ENCODE measurements at places on chromosomes 11 and 22.

DNA sequence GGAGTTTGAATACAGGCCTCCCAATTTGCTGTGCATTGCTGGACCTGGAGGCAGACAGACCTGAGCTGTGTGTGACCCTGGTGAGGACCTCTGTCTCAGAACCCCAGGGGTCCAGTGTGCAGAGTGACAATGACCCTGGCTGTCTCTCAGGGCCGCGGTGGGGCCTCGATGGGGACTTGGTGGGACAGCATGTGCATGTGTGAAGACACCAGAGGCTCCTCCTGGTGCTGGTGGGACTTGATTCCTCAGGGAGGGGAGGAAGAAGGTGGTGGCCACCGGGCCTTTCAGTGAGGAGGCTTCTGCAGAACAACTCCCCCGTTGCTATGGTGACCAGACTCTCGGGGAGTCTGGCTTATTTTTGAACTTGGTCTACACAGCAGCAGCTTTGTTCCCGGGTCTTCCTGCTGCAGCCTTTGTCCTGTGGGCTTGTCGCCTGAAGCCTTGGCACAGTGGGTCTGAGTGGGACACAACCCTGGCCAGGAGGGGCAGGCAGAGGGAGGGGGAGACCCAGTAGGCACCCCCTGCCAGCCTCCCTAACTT is 35.3 kb downstream of the MCM5 start:
- no peaks in the 10 kb centered on the region for H3K27me3 ChIP-seq
- no peak for DNase-seq
- H3K36me3 ChIP-seq: peaks cover 9% of the 10 kb centered on the region
- peaks cover 4% of the 10 kb centered on the region for H3K4me1 ChIP-seq
- no peak overlapping the region for H3K4me3 ChIP-seq

DNA sequence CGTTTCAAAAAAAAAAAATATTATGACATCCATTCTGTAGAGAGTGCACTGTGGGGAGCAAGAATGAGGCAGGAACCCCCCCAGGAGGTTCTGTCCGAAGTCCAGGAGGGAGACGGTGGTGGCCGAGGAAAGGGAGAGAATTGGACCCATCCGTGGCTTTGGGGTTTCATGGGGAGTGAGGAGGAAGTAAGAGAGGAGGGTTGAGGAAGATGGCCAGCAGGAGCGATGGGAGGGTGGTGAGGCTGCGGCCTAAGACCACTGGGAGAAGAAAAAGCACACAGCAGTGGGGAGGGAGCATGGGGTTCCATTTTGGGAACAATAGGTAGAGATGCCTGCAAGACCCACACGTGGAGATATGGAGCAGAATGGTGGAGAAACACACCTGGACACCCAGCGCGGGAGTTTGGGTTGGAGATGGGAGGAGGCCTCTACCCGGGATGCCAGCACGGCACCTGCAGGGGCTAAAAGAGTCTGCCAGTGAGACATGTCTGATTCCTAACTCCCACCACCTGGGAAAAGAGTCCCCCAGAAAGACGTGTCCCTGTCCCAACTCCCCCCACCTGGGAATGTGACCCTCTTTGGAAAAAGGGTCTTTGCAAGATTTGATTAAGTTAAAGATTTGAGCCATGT is 72.5 kb upstream of the SHANK2 start:
- H3K4me1 ChIP-seq: no peaks in the 10 kb centered on the region
- no peak overlapping the region for H3K4me3 ChIP-seq
- H3K27me3 ChIP-seq: no peaks in the 10 kb centered on the region

DNA sequence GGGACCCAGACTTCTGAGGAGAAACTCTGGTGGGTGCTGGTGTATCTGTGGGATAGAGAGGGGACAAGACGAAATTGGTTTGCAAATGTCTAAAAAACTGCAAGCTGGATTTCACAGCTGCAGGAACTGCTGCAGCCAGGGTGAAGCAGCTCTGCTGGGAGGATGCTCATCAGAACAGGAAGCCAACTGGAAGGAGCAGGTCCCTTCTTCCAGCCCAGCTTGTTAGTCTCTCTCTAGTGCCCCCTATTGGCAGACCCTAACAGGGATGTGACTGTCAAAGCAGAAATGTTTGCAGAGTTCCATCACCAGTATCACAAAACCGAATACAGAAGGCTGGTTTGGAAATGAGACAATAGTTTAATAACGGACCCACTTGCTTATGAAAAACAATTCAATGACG is 74.8 kb upstream of the SLC22A12 start:
- H3K36me3 ChIP-seq: no peaks in the 10 kb centered on the region
- no peak for DNase-seq
- no peak overlapping the region for H3K4me3 ChIP-seq
- no peaks in the 10 kb centered on the region for H3K4me1 ChIP-seq
- H3K27me3 ChIP-seq: no peaks in the 10 kb centered on the region

DNA sequence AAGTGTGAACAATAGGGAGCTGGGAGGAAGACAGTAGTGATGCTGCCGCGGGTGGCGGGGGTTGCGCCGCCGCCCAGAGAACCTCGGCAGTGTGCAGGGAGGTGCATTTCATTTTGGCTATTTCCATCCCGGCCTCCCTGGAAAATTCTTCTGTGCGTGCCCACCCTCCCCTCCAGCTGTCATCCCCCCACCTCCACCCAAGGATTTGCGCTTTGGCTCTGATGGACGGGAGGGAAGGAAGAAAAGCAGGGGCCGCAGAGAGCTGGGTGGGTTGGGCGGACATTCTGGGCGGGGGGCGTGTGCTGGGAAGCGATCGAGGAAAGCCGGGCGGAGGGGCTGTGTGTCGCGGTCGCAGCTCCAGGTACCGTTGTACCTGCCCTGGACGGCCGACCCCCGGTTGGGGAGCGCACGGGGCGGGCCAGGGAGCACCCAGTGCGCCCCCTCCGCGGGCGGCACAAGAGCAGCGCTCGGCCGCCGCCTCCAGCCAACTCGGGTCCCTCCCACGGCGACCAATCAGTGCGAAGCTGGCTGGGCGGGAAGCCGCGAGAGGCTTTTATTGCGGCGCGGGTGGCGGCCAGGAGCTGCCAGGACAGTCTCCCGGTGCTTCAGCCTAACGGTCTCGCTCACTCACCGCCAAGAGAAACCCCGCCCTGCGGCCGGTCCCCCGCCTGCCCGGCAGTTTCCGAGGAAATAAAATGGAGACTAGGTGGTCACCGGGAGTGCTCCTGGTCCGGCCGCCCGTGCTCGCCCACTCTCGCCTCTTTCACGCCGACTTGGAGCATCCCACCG is 1.6 kb downstream of the NCAM1 start:
- peaks cover 52% of the 10 kb centered on the region for H3K27me3 ChIP-seq
- no peak for DNase-seq
- no peak overlapping the region for H3K27ac ChIP-seq

DNA sequence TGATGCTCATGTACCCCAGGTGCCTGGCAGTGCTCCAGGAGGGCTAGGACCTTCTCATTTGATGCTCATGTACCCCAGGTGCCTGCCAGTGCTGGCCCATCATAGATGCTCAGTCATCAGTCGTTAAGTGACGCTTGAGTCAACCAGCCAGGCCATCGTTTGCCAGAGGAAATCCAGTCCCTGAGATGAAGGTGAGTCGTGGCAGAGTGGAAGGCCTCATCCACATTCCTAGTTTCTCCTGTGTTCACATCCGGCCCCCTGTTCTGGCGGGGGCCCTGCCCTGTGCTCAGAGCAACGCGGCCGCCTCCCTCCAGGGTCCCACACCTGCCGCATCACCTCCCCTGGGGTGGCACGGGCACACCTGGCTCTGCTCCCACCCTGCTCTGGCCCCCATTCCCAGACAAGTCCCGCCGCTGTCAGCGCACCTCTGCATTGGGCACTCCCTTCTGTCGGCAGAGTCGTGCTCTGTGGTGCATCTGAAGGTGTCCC is 279.9 kb downstream of the BRD1 start:
- H3K36me3 ChIP-seq: no peaks in the 10 kb centered on the region
- no peaks in the 10 kb centered on the region for H3K4me1 ChIP-seq
- H3K4me3 ChIP-seq: no peak overlapping the region
- H3K27ac ChIP-seq: no peak overlapping the region
- DNase-seq: peak; percentile 53
- H3K27me3 ChIP-seq: peaks cover 5% of the 10 kb centered on the region

DNA sequence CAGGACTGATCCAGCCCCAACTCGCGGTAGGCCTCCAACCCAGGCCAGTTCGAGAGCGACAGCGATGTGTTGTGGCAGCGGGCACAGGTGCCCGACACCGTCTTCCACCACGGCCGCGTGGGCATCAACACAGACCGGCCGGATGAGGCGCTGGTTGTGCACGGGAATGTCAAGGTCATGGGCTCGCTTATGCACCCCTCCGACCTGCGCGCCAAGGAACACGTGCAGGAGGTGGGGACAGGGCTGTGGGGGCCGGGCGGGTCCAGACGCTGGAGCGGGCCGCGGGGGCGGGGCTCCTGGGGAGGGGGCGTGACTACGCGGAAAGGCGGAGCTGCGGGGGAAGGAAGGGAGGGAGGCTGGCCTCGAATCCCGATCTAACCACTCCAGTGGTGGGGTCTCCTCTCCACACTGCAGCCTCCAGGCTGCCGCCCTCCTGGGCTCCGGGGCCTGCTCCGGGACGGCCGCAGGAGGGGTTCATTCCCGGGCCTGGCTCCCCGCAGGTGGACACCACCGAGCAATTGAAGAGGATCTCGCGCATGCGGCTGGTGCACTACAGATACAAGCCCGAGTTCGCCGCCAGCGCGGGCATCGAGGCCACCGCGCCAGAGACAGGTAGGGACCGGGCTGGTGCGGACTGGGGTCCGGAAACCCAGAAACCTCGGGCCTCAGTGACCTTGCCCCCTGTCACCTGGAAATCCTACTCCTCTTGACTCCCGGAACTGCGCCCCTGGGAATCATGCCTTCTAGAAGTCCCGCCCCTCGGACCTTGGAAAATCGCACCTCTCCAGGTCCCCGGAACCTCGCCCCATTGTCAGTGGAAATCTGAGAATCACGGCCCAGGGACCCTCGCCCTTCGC is 14.9 kb downstream of the TMEM258 start:
- no peak for DNase-seq
- H3K4me1 ChIP-seq: peaks cover 10% of the 10 kb centered on the region
- no peaks in the 10 kb centered on the region for H3K36me3 ChIP-seq
- H3K4me3 ChIP-seq: peak overlapping the region; percentile 21

DNA sequence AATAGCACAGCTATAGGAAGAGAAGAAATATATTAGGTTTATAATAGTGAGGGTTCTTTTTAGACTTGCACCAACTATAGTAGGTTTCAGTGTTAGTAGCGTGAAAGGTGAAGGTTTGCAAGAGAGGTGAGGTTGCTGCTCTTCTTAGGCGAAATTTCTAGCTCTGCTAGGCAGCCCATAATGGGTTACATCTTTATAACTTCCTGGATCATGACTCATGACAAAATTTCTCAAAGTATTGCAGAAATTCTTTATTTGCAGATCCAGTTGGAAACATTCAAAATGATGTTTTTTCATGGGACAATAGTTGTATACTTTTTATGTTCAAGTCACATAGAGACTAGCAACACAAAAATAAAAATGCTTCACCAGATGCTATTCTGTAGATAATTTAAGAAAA is 260.0 kb downstream of the SOX6 start:
- no peaks in the 10 kb centered on the region for H3K4me1 ChIP-seq
- no peaks in the 10 kb centered on the region for H3K27me3 ChIP-seq
- H3K36me3 ChIP-seq: no peaks in the 10 kb centered on the region

- H3K36me3 ChIP-seq: no peaks in the 10 kb centered on the region
- DNase-seq: no peak
- H3K27me3 ChIP-seq: no peaks in the 10 kb centered on the region
- no peak overlapping the region for H3K27ac ChIP-seq
- no peak overlapping the region for H3K4me3 ChIP-seq
These were observed 121.1 kb downstream of the KCNC1 start for GRCh38 chr11:17855531-17856290.

DNA sequence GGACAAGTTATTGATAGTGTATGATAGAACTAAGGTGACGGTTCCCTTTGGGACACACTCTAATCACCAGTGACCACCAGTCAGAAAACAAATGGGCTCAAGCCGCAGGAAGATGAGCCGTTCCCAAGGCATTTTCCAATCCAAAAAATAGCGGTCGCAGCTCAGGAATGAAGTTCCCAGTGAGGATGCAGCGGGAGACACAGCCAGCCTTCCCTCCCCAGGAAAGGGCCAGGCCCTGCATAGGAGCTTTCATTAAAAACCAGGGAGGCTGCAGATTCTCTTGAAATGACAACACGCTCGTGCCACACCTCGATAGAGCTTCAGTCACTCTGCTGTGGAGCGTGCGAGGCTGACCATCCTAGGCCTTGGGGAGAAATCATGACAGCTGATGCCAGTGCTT is 65.8 kb upstream of the WNT7B start:
- H3K27ac ChIP-seq: peak overlapping the region; percentile 98
- no peaks in the 10 kb centered on the region for H3K27me3 ChIP-seq
- DNase-seq: no peak
- H3K36me3 ChIP-seq: no peaks in the 10 kb centered on the region

GRCh38 chr11:60780774-60781173 is 4.4 kb upstream of the MS4A10 start:
- H3K36me3 ChIP-seq: no peaks in the 10 kb centered on the region
- DNase-seq: no peak
- no peaks in the 10 kb centered on the region for H3K27me3 ChIP-seq
- peaks cover under 1% of the 10 kb centered on the region for H3K4me1 ChIP-seq
- no peak overlapping the region for H3K4me3 ChIP-seq
- no peak overlapping the region for H3K27ac ChIP-seq

DNA sequence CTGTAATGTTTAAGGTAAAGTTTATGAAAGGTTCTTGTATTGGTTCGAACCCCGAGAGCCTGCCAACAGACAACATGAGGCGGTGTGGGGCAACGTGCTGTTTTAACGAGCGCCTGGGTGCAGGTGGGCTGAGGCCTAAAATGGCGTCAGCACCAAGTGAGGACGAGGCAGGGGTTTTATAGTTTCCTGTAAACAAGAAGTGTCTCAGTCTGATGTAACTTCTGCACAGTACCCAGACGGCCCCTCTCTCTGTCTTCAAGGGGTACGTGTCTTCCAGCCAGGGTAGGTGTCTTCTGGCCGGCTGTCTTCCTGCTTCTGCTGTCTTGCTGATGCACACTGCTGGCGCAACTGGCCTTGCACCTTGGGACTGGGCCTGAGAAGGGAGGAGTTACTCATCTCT is 2.7 kb downstream of the PPFIBP2 start:
- H3K27me3 ChIP-seq: no peaks in the 10 kb centered on the region
- peaks cover 15% of the 10 kb centered on the region for H3K4me1 ChIP-seq
- no peak overlapping the region for H3K4me3 ChIP-seq

GRCh38 chr11:134505125-134505524 is 93.1 kb upstream of the B3GAT1 start:
- DNase-seq: no peak
- H3K36me3 ChIP-seq: no peaks in the 10 kb centered on the region
- no peaks in the 10 kb centered on the region for H3K27me3 ChIP-seq
- H3K27ac ChIP-seq: no peak overlapping the region
- no peaks in the 10 kb centered on the region for H3K4me1 ChIP-seq

DNA sequence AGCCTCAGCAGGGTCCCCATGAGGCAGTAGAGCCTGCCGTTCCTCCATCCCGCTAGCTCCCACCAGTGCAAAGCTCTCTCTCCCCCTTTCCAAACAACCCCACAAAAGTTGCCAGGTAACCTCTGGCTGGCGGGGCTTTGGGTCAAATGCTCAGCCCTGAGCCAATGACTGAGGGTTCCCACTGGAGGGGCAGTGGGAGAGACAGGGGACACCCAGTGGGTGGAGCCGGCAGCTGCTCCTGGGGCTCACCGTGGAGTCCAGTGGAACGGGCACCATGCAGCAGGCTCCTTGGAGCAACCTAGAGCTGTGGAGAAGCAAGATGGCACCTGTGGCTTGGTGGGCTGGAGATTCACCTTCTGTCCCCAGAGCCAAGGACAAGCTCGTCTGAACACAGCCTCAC is 25.0 kb upstream of the PPARA start:
- H3K36me3 ChIP-seq: no peaks in the 10 kb centered on the region
- H3K4me1 ChIP-seq: peaks cover 11% of the 10 kb centered on the region
- no peak overlapping the region for H3K4me3 ChIP-seq
- no peak for DNase-seq
